ENCODE measurements at places on chromosomes 3 and 15. TPM values are rescaled to one million over a fixed set of nuclear protein-coding genes. Genes with fewer than 3 reads are reported as not detected.

Gene ABHD2
- total RNA-seq, result 150 TPM

Gene RAB6B
- total RNA-seq, result 1.1 TPM

Gene SH3GL3
- not detected for total RNA-seq

Gene ZIC4
- 0.39 TPM for total RNA-seq

Gene CYP11A1
- 0.15 TPM for total RNA-seq

Gene RBSN
- 28.3 TPM for total RNA-seq

Gene TRPC1
- 1.7 TPM for total RNA-seq

Gene CCDC39
- 1.2 TPM for total RNA-seq

Gene FEZF2
- total RNA-seq, result not detected

Gene COL6A5
- not detected for total RNA-seq

Gene MB21D2
- total RNA-seq, result 1.5 TPM

Gene SLC9A9
- total RNA-seq, result 3.8 TPM

Gene GOLGA8O
- total RNA-seq, result not detected

Gene FBLN2
- 31.5 TPM for total RNA-seq

Gene ADGRG7
- total RNA-seq, result not detected

Gene PP2D1
- not detected for total RNA-seq

Gene CLDN18
- total RNA-seq, result not detected

Gene NKTR
- 10.0 TPM for total RNA-seq

Gene CAMP
- total RNA-seq, result not detected

Gene NR2E3
- total RNA-seq, result not detected

Gene SEMA5B
- total RNA-seq, result 0.26 TPM

Gene TNNC1
- 5,017 TPM for total RNA-seq

Gene CDC25A
- 2.3 TPM for total RNA-seq

Gene GCSAM
- not detected for total RNA-seq

Gene GOLGA6L9
- total RNA-seq, result 1.5 TPM

Gene NUDT16
- 14.0 TPM for total RNA-seq

Gene IGSF11
- 11.5 TPM for total RNA-seq

Gene KNG1
- 1.2 TPM for total RNA-seq

Gene CPLX3
- not detected for total RNA-seq

Gene HLTF
- total RNA-seq, result 7.7 TPM

Gene SOX14
- total RNA-seq, result not detected

Gene SYNPR
- total RNA-seq, result not detected

Gene ST6GAL1
- 18.9 TPM for total RNA-seq

Gene LEKR1
- total RNA-seq, result 0.56 TPM

Gene XCR1
- not detected for total RNA-seq

Gene PDCD6IP
- total RNA-seq, result 93.9 TPM

Gene CCDC54
- total RNA-seq, result not detected

Gene PARP15
- total RNA-seq, result 0.51 TPM

Gene TM4SF4
- not detected for total RNA-seq

Gene CPN2
- not detected for total RNA-seq

Gene NEK11
- 5.2 TPM for total RNA-seq

Gene AQP9
- total RNA-seq, result 0.52 TPM

Gene UACA
- 146 TPM for total RNA-seq

Gene DNAH12
- 0.04 TPM for total RNA-seq

Gene MYRIP
- total RNA-seq, result 1.9 TPM

Gene COL8A1
- 8.6 TPM for total RNA-seq

Gene GOLGA6L7
- not detected for total RNA-seq

Gene BFSP2
- total RNA-seq, result not detected

Gene RPS27L
- 59.9 TPM for total RNA-seq

Gene CKMT1B
- not detected for total RNA-seq

Gene PPP1R14D
- 0.51 TPM for total RNA-seq

Gene UBE2E2
- total RNA-seq, result 7.9 TPM

Gene CLSTN2
- total RNA-seq, result 1.1 TPM

Gene GOLGA8S
- total RNA-seq, result 0.20 TPM

Gene MESD
- total RNA-seq, result 7.9 TPM

Gene ZFYVE19
- total RNA-seq, result 13.9 TPM

Gene AHSG
- total RNA-seq, result not detected

Gene GOLGA8G
- total RNA-seq, result not detected

Gene DUOXA1
- not detected for total RNA-seq
